ENCODE measurements at places on chromosomes 5 and 9. TPM values are rescaled to one million over a fixed set of nuclear protein-coding genes. Genes with fewer than 3 reads are reported as not detected.
A peak's percentile ranks its signal among the peaks of the same experiment; 100 is the strongest.

GRCh38 chr9:82726424-82727276, 336.3 kb downstream of the RASEF start:
- DNase-seq = no peak

- no peak for DNase-seq
These were observed 11.4 kb upstream of the GRPEL2 start for GRCh38 chr5:149333711-149334443.

DNA sequence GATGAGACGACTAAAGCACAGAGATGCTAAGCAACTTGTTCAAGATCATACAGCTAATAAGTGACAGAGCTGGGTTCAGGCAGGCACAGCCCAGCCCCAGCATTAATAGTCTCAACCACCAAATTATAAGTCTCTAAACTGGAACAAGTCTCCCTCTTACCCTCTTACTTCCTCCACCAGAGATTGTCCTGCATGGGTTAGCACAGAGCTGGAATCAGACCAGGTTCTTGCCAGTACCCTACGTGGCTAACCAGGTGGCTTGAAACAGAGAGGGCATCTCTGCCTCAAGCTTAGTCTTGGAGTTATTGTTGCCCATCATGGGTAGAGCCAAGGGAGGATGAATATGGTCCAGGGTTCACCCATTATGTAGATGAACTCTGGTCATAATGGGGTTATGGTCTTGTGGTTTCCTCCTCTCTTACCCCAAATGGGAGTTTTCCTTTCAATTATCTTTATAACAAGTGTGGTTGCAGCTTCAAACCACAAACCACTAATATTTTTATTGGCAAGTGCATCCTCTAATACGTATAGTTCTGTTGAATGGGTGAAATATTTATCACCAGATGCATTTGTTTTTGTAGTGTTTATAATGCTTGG, 8.3 kb upstream of the XPA start:
- DNase-seq = no peak

GRCh38 chr5:68845131-68845530, 248.7 kb upstream of the SLC30A5 start:
- DNase-seq = no peak

GRCh38 chr5:10689391-10690081, 71.5 kb downstream of the DAP start:
- peak; percentile 86 for DNase-seq

GRCh38 chr9:68546596-68547390, 6.1 kb upstream of the TMEM252 start:
- no peak for DNase-seq

DNA sequence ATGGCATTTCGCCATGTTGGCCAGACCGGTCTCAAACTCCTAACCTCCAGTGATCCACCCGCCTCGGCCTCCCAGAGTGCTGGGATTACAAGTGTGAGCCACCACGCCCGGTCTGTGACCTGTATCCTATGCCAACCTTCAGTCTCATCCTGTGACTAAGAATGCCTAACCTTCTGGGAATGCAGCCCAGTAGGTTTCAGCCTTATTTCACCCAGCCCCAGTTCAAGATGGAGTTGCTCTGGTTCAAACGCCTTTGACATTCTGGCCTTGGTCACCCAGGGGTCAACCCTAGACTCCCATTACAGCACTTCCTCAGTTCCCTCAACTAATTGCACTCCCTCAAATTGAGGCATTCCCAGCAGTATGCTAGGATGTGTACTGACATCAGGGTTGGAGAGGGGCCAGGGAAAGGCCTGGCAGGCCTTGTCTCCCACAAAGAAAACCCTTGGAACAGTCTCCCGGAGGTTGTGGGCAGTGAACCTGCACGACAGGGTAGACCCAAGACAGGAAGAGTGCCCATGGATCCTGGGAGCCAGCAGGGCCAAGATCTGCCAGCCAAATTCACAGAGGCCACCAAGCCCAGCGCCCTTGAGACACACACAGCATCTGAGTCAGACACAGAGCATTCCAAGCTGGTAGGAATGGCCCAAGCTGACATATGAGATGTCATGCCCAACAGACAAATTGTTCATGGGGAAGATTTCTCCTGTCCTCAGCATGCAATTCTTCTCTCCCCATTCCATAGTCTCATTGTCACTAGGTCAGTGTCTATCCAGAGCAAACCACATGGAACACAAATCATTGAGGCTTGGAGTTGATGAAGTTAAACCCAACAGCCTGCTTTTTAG, 24.9 kb upstream of the SMU1 start:
- DNase-seq = no peak

- DNase-seq = no peak
These were observed 87.3 kb downstream of the NTNG2 start for GRCh38 chr9:132249123-132249522.

- DNase-seq = peak; percentile 8
These were observed 47.9 kb upstream of the MYO10 start for GRCh38 chr5:16983972-16984371.

- no peak for DNase-seq
These were observed 345.1 kb downstream of the SPATA31D1 start for GRCh38 chr9:82333671-82334070.

GRCh38 chr9:91037511-91038482, 236.2 kb downstream of the SYK start:
- DNase-seq = no peak

- peak; percentile 70 for DNase-seq
These were observed 61.5 kb downstream of the SV2C start for GRCh38 chr5:76144513-76145274.

DNA sequence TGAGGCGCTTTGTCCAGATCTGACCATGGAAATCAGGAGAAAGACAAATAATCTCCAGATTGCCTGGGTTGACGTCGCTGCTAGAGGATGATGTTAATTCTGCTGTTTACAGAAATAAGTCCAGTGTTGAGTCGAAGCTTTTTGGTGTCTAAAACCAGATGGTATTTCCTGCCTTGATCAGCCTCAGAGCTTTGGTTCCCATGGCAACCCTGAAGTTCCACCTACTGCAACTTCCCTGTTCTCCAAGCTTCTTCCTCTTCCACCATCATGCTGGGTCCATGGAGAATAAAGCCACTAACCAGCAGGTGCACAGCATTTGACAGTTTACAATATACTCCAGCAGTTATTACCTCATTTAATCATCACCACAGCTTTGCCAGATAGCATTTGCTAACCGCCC, 18.0 kb upstream of the GABBR2 start:
- DNase-seq = peak; percentile 17

DNA sequence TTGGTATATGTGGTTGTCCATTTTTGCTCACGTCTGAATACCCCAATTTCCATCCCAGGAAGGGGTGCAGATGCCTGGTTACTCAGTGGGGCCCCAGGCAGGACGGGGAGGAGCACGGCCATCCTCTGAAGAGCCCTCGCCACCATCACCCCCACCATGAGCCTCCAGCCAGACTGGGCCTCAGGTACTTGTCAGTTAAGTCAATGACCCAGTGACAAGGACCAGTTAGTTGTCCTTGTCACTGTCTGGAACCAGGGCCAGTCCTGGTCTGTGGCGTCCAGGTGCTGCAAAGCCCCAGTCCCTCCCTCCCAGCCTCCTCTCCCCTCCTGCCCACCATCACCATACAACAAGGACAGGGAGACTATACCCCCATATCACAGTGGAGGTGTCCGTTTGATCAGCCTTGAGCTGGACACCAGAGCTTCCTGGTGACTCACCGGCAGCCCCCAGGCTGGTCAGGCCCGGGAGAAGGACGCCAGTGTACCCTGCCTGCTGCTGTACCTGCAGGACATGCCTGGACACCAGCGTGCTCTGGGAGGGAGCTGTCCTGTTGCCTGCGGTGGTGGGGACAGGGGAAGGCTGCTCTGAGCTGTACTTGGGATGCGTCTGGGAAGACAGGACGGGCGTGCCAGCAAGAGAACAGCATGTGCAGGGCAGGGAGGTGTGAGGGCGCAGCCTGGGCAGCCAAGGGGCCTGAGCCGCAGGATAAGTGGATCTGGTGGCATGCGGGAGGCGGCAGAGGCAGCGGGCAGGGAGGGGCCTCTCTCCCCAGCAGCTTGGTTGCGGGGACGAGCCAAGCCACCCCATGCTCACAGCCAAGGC, 32.6 kb upstream of the TTLL11 start:
- DNase-seq = no peak

DNA sequence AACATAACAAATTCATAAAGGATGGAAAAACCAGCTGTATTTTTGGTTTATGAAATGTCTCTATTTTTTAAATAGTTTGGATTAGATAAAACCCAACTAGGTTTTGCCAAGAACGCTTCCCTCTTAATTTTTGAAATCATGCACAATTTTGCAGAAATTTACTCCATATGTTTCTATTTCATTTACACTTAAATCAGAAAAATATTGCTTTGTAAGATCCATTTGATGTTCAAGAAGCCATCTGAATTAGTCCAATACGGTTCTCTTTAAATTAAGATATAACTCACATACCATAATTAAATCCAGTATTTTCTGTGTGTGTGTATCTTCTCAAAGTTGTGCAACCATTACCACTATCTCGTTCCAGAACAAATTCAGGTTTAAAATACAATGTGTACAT, 78.6 kb upstream of the FBXL7 start:
- DNase-seq = no peak

DNA sequence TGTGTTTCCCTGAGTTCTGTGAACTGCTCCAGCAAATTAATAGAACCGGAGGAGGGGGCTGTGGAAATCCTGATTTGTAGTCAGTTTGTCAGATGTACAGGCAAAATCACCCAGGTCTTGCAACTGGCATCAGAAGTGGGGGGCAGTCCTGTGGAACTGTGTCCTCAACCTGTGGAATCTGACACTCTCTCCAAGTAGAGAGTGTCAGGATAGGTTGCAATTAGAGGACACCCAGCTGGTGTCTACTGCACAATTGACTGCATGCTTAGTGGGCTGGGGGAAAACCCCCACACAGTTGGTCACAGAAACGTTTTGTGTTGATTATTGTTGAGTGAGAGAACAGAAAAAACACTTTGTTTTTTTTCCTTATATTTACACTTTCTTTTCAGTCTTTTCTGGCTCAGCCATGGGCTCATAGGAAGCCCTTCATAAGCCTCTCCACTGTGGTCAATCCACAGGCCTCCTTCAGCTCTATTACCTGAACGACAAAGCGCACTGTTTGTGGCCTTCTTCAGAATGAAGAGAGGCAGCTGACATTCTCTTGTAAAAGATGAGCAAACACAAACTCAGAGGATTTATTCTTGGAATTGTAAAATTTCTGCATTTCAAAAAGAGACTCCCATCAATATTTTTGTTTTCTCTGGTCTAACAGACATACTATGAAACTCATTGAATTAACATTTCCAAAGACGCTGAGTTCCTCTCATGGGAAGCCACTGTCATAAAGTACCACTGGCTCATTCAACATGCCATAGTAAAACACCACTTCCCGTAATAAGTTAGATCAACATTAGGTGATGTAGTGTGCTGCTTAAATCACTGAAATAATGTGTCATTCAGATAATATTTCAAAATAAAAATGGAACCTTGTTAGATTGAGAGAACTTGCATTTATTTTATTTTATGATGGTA, 348.9 kb upstream of the RFX3 start:
- no peak for DNase-seq

DNA sequence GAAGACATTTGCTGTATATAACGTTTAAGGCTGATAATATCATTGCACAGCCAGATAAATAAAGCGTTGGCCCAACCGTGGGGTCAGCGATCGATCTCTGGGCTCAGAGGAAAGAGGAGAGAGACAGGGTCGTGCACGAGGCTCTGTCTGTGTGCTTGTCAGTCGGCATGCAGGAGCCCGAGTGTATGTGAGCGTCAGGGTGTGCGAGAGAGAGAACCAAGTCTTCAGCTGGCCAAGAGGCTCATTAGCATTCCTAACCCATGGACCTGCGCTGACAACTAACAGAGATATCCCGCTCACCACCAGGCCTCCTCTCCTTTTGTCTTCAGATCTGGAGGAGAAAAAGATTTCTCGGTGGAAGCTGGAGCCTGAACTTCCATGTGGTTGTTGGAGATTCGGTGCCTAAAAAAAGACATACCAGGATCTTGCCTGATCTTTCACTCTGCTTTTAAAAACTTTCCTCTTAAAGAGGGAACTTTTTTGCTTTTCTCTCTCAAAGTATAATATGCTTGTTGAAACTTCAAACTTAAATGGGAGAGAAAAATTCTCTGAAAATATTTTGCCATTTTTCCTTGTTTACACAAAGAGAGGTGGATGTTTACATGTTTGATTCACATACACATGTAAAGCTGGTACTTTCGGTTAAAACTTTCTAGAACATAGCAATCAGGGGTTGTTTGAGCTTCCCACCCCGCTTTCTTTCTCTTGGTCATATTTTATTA, 16.5 kb downstream of the NR2F1 start:
- DNase-seq = peak; percentile 79

- DNase-seq = no peak
These were observed 50.3 kb downstream of the NSUN2 start for GRCh38 chr5:6582507-6583048.

DNA sequence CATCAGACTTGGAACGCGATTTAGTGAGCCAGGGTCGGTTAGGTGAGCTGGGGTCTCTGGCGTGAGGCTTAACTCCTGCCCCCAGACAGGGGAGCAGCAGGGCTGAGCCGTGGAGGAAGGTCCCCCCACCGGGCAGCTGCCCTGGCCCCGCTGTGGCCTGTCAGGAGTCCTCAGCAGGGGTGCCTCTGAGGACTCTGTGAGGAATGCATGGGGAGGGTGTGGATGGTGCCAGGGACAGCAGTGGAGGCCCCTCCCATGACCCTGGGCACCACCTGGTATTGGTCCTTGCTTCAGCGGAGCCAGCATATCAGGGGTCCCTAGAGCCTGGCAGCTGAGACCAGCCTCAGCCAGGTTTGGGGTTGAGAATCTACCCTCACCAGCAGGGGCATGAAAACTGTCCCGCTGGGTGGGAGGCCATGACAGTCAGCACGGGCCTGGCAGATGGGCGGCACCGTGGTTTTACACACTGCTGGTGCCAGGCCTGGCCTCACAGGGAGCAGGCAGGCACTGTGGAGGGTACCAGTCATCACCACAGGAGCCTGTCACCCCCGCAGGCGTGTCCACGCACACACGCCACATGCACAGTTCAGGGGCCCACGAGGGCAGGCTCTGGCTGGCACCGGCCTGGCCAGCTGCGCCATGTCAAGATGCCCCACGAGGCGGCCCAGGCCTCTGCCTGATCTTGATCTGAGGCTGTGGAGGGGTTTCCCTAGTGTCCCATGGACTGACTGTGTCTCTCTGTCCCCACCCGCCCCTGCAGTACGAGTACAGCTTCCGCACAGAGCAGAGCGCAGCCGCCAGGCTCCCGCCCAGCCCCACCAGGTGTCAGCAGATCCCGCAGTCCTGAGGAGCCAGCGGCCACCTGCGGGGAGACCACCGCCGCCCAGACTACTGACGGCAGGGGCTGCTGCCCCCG, 111.1 kb upstream of the LMX1B start:
- peak; percentile 54 for DNase-seq

The IFNB1 gene
- not detected for polyA plus RNA-seq

The SLC4A9 gene
- polyA plus RNA-seq = not detected

The SLC22A4 gene
- 0.40 TPM for polyA plus RNA-seq

The MEIKIN gene
- polyA plus RNA-seq = not detected

The GDF9 gene
- polyA plus RNA-seq = 0.11 TPM

The RAD23B gene
- 33.1 TPM for polyA plus RNA-seq

The LVRN gene
- polyA plus RNA-seq = 0.31 TPM

The MAMDC2 gene
- 7.7 TPM for polyA plus RNA-seq

The SPATA31E1 gene
- 0.05 TPM for polyA plus RNA-seq

The FGFR4 gene
- 43.4 TPM for polyA plus RNA-seq

The MAP1B gene
- 114 TPM for polyA plus RNA-seq
